ENCODE measurements at places on chromosomes 1 and 21.

DNA sequence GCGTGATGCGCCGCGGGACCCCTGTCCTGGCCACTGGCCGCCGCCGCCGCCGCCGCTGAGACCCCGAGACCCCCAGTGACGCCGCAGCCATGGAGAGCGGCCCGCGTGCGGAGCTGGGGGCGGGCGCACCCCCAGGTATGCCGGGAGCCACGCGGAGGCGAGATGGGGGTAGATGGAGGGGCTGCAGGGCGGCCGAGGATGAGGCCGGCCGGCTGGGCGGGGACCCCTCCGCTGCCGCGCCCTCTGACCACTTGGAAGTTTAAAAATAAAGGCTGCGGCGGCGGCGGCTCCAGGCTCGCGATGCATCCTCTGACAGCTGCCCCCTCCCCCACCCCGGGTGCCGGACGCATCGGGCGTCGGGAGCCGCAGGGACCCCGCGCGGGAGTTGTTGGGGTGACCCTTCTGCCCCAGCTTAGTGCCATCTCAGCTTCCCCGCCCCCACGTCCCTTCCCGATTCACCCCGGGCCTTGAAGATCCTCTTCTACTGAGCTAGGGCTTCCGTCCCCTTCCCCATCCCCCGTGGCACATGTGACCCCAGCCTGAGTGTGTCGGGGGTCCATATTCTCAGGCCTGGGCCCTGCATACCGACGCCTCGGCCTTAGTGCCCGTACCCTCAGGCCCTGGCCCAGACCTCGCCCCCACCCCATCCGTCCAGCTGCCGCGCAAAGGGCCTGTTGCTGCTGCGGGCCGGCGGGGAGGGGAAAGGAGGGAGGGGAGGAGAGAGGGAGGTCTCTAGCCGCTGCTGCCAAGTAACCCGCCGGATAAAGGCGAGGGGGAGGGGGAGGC lies 562 bp downstream of the MAP7D1 start:
- H3K36me3 ChIP-seq = peaks cover 35% of the 10 kb centered on the region
- peak; percentile 60 for DNase-seq
- H3K4me1 ChIP-seq = peaks cover 56% of the 10 kb centered on the region
- peak overlapping the region; percentile 91 for H3K27ac ChIP-seq

GRCh38 chr21:14595449-14595848 lies 49.3 kb upstream of the SAMSN1 start:
- no peak overlapping the region for H3K4me3 ChIP-seq
- no peak for DNase-seq
- no peaks in the 10 kb centered on the region for H3K27me3 ChIP-seq
- no peak overlapping the region for H3K27ac ChIP-seq

DNA sequence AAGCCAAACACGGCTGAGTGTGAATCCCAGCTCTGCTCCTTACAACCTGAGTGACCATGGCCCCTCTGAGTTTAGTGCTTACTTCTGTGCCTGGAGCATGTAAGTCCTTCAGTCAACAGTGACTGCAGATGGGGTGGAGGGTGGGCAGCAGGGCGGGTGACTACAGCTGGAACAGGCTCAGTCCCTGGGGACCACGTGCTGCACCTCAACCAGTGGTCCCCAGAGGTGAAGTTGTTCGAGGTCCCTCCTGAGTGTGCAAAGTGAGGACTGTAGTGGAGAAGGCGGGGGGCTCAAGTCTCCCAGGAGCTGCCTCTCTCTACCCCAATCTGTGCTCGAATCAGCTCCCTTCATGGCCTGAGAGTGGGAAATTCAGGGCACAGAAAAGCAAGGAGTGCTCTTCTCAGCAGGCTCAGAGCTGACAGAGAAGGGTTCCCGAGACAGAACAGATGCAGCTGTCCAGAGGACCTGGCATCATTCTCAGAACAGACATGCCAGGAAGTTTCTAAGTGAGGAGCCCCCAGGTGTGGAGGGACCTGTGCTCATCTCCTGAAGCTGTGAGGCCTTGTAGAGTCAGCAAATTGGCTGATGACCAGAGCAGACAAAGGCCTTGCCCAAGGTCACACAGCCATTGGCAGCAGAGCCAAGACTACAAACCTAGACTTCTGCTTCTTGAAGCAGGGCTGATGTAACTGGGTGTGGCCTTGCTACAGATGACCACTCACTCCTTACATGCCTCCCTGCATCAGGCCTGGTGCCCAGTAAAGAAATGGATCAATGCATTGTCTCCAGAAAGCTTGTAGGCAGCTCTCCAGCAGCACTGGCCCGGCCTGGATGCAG lies 61.7 kb upstream of the EDN2 start:
- H3K36me3 ChIP-seq = peaks cover 22% of the 10 kb centered on the region
- H3K4me1 ChIP-seq = peaks cover 2% of the 10 kb centered on the region
- H3K4me3 ChIP-seq = no peak overlapping the region
- H3K27ac ChIP-seq = no peak overlapping the region

- no peaks in the 10 kb centered on the region for H3K27me3 ChIP-seq
- no peaks in the 10 kb centered on the region for H3K36me3 ChIP-seq
- no peak overlapping the region for H3K27ac ChIP-seq
These were observed 163.7 kb downstream of the ROR1 start for GRCh38 chr1:63937461-63938022.

GRCh38 chr1:169682071-169682470 lies 29.3 kb downstream of the SELL start:
- no peak overlapping the region for H3K27ac ChIP-seq
- no peaks in the 10 kb centered on the region for H3K36me3 ChIP-seq
- H3K4me1 ChIP-seq = peaks cover 31% of the 10 kb centered on the region

GRCh38 chr1:8360493-8361197 lies 42.7 kb downstream of the SLC45A1 start:
- H3K27ac ChIP-seq = no peak overlapping the region
- no peak overlapping the region for H3K4me3 ChIP-seq

DNA sequence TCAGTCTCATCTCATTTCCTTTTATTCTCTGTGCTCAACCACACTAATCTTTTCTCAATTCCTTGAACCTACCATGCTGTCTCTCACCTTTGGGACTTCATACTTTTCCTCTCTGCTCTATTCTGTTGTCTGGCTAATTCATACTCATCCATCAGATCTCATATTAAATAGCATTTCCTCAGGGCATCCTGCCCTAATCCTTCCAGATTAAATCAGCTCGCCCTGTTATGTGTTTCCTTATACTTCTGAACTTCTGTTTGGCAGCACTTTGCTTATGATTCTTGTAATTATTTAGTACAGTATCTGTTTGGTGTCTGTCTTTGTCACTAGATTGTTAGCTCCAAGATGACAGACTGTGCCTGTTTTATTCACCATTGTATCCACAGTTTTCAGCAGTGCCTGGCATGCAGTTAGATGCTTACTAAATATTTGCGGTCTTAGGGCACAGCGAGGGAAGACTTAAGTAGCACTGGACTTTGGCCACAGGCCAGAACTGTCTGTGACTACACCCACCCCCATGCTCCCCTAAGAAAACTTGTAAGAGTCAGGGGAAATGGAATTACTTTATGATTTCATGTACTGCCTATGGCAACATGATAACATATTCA lies 9.9 kb upstream of the CAP1 start:
- H3K27me3 ChIP-seq = peaks cover 15% of the 10 kb centered on the region
- DNase-seq = no peak
- H3K4me1 ChIP-seq = peaks cover 26% of the 10 kb centered on the region
- no peak overlapping the region for H3K27ac ChIP-seq
- no peak overlapping the region for H3K4me3 ChIP-seq
- H3K36me3 ChIP-seq = no peaks in the 10 kb centered on the region

DNA sequence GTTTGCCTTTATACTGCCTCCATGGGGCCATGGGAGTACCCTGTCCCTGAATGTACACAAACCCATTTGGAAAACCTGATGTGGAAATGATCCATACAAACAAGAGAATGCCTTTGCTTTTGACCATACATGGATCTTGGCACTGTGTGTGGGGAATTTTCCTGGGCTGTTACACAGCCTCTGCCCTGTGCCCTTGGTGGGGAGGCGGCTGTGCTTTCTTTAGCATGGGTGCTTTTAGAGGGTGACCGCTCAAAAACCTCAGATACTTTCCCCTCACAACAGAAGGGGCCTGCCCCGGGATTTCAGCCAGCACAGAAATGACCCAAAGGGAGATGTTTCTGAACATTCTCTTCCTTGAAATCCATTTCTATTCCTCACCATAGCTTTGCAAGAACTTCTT lies 194.8 kb downstream of the LMO4 start:
- H3K4me3 ChIP-seq = no peak overlapping the region
- no peak for DNase-seq
- no peak overlapping the region for H3K27ac ChIP-seq

DNA sequence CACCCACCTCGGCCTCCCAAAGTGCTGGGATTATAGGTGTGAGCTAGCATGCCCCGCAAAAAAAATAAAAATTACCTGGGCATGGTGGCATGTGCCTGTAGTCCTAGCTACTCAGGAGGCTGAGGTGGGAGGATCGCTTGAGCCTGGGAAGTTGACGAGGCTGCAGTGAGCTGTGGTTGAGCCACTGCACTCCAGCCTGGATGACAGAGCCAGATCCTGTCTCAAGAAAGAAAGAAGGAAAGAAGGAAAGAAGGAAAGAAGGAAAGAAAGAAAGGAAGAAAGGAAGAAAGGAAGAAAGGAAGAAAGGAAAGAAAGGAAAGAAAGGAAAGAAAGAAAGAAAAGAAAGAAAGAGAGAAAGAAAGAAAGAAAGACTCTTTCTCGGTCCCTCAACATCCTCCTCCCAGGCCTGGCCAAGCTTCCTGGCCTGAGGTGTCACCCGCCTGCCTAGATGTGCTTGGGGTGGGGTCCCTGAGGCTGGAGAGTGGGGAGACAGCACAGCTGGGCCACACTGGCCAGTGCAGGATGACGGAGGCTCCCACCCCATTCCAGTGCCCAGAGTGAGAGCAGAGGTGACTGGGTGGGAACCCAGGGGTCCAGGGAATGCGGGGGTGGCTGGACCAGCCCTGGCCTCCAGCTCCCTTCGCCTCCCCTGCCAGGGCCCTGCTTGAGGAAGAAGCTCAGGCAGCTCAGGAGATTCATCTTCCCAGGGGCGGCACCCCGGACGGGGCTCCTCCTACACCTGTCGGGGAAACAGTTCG lies 10.2 kb upstream of the GNB1 start:
- no peaks in the 10 kb centered on the region for H3K27me3 ChIP-seq
- no peak overlapping the region for H3K4me3 ChIP-seq
- peaks cover 4% of the 10 kb centered on the region for H3K4me1 ChIP-seq
- no peak for DNase-seq
- H3K27ac ChIP-seq = no peak overlapping the region

DNA sequence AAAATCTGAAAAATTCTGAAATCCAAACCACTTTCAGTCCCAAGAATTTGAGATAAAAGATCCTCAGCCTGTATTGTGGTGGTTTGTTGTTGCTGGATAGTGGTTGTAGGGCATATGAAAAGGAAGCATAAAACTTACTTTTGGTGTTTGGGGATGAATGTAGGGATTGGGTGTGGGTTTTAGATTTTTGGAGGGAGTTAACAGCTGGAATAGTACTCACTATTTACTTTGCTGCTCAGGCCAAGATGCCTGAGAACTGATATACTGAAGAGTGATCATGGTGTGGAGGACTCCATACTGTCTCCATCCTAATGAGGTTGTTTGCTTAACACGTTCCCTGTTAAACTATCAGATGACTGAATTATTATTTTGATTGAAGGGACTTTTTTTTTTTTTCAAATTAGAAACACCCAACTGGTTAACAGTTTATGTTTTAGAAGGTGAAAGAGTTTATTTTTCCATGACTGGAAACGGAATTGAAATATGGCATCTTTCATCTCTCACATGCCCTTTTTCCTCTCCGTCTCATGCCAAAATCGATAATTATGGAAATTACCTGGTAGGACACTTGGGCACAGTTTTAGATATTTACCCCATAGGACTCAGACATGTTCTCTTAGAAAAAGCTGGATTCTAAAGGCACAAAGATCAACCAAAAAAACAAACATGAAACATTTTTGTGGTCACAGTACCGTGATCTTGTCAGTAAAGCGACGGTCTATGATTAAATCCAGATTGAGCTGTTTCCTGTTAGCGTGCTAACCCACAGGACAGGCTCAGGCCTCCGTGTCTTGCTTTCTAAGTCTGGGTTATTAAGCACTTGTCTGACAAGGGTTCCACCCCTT lies 37.3 kb downstream of the RGL1 start:
- peak overlapping the region; percentile 91 for H3K27ac ChIP-seq
- peaks cover 29% of the 10 kb centered on the region for H3K4me1 ChIP-seq
- H3K36me3 ChIP-seq = peaks cover 2% of the 10 kb centered on the region
- H3K27me3 ChIP-seq = no peaks in the 10 kb centered on the region

DNA sequence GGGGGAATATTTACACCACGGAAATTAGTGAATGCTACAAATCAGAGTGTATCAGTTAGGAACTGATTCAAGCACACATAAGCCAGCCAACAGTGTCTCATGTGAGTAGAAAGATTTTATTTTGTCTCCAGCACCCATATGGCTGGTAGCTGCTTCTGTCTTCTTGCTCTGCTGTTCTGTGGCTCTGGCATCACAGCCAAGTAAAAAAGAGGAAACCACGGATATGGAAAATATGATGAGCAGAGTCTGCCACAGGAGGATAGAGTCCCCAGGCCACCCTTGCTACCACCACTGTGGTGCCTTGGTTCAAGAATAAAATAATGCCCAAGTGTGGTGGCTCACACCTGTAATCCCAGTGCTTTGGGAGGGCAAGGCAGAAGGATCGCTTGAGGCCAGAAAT lies 53.6 kb upstream of the SPOCD1 start:
- H3K4me1 ChIP-seq = peaks cover 29% of the 10 kb centered on the region
- peaks cover 4% of the 10 kb centered on the region for H3K36me3 ChIP-seq
- no peak overlapping the region for H3K27ac ChIP-seq
- no peak for DNase-seq
- no peak overlapping the region for H3K4me3 ChIP-seq

- no peak overlapping the region for H3K27ac ChIP-seq
- H3K4me1 ChIP-seq = no peaks in the 10 kb centered on the region
These were observed 37.7 kb upstream of the PYHIN1 start for GRCh38 chr1:158893654-158894053.

- H3K4me3 ChIP-seq = no peak overlapping the region
- no peaks in the 10 kb centered on the region for H3K27me3 ChIP-seq
- no peaks in the 10 kb centered on the region for H3K36me3 ChIP-seq
- DNase-seq = no peak
These were observed 292.5 kb downstream of the TTLL7 start for GRCh38 chr1:83706354-83706938.

GRCh38 chr1:58870298-58870676 lies 86.4 kb upstream of the JUN start:
- no peaks in the 10 kb centered on the region for H3K36me3 ChIP-seq
- DNase-seq = no peak
- H3K27ac ChIP-seq = no peak overlapping the region
- no peaks in the 10 kb centered on the region for H3K4me1 ChIP-seq
- no peak overlapping the region for H3K4me3 ChIP-seq

DNA sequence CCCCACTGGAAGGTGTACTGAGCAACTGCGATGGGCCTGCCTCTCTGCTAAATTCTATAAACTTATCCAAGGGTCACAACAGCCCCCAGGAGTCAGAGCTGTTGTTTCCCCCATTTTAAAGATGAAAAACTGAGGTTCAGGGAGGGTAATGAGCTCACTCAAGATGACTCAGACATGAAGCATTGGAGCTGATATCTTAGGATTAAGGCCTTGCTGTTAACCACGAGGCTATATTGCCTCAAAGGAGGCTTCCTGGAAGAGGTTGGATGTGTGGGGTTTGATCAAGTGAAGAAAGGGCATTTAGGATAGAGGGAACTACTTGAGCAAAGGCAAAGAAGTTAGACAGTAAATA lies 6.7 kb downstream of the LDLRAP1 start:
- H3K4me1 ChIP-seq = peaks cover 36% of the 10 kb centered on the region
- peak overlapping the region; percentile 89 for H3K27ac ChIP-seq
- H3K27me3 ChIP-seq = peaks cover 6% of the 10 kb centered on the region
- peak overlapping the region; percentile 77 for H3K4me3 ChIP-seq
- no peak for DNase-seq
- H3K36me3 ChIP-seq = peaks cover 8% of the 10 kb centered on the region

Data from T-helper 2 cell treated with Interferon-gamma antibody and Interleukin-4, amounts not matched to agents 5 μg/mL and 100 μg/mL, for 36 hours (primary cell).